ENCODE measurements at places on chromosomes 4 and X. TPM values are rescaled to one million over a fixed set of nuclear protein-coding genes. Genes with fewer than 3 reads are reported as not detected.

DNA sequence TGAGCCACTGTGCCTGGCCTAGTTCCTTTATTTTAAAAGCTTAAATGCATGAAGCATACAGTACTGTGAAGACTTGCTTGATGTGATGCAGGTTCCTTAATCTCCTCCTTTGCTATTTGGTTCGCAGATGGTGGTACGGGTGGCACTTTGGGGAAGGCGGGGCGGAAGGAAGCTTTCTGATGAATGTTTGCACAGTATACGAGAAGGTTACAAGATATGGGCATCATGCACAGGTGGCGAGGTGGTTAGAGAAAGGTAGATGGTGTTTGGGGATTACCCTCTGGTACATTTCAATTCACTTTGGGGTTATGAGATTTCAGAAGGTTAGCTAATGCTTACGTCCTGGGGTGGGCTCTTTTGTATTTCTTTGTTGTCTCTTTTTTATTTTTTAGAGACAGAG lies 17.2 kb downstream of the RHOH start:
- DNase-seq = no peak
- H3K4me3 ChIP-seq = no peak overlapping the region
- no peak overlapping the region for H3K27ac ChIP-seq
- peaks cover 7% of the 10 kb centered on the region for H3K4me1 ChIP-seq

GRCh38 chr4:123349421-123350190 lies 47.0 kb upstream of the SPRY1 start:
- no peaks in the 10 kb centered on the region for H3K36me3 ChIP-seq
- no peak for DNase-seq
- H3K27me3 ChIP-seq = no peaks in the 10 kb centered on the region
- peaks cover 38% of the 10 kb centered on the region for H3K4me1 ChIP-seq
- no peak overlapping the region for H3K4me3 ChIP-seq
- H3K27ac ChIP-seq = no peak overlapping the region

PLXNB3 gene
- total RNA-seq = 1.4 TPM

RNF128 gene
- total RNA-seq = 14.8 TPM
